ENCODE measurements at places on chromosomes 5 and 9.

DNA sequence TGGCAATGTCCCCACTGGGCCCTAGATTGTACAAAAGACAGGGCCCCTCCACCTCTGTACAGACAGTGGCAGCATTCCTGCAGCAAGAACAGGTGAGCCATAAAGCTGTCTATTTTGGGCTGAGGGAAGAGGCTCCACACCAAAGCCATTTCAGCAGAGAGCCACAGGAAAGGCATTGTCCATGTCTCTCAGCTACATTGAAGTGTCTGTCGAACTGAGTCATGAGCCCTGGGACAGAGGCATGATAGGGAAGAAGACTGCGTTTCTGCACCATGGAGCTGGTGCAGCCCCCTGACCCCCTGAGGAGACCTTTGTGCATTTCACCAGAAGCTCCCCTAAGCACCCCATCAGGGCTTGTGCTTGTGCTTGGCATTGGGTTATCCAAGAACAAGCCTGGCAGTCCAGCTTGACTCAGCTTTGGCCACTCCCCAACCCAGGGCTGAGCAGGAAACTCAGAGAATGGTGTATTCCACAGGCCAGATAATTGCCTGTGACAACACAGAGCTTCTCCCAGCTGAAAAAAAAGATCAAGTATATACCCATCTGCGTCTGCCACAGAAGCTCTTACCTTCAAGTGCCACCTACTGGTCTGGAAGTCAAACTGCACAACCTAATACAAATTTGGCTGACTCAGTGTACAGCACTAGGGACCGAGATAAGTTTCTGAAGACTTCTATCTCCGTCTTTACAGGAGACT, 5.9 kb upstream of the FRMD3 start:
- DNase-seq: no peak

DNA sequence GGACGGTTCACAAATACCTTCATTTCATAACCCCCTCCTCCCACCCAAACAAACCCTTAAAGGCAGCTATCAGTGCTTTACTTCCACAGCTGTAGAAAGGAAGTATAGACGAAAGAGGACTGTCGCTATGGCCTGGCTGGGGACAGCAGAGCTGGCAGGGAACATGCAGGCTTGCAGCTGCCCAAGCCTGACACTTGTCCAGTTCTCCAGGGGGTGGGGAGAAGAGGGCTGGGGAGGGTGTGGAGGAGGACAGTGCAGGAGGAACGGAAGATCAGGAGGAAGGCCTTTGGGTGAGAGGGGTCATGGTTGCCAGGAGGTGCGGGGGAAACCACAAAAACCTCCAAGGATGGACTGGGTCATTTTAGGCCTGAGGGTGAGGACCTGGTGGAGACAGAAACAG, 25.9 kb downstream of the ARPC5L start:
- no peak for DNase-seq

DNA sequence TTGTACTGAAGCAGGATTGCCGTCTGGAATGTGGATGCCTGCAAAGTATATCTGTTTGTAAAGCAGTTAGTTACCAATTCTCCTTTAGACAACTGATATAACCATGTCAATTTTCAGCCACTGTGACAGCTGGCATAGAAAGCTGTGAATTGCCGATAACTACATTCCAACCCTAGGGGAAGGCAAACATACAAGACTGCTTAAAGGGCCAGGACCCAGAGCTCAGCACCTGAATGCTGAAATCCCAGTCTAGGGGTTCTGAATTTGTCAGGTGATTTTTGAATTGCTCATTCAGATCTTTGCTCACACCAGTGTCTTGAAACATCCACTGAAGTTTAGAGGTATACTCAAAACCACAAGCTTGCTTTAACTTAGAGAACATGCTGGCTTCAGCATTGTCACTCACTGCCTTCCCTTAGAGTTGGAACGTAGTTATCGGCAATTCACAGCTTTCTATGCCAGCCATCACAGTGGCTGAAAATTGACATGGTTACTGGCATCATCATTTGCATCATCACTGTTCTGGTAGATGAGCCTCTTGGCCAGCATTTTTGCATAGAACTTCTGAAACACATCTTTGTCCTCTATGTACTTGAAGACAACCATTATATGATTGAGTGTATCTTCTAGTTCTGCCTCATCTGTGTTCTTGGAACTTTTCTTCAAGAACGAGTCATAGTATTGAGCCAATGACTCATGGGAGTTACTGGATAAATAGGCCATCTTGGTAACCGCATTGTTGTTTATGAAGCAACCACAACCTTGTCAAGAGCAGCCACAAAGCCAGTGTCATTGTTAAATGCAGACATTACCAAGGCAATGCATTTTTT, 82.1 kb downstream of the CCDC192 start:
- no peak for DNase-seq

DNA sequence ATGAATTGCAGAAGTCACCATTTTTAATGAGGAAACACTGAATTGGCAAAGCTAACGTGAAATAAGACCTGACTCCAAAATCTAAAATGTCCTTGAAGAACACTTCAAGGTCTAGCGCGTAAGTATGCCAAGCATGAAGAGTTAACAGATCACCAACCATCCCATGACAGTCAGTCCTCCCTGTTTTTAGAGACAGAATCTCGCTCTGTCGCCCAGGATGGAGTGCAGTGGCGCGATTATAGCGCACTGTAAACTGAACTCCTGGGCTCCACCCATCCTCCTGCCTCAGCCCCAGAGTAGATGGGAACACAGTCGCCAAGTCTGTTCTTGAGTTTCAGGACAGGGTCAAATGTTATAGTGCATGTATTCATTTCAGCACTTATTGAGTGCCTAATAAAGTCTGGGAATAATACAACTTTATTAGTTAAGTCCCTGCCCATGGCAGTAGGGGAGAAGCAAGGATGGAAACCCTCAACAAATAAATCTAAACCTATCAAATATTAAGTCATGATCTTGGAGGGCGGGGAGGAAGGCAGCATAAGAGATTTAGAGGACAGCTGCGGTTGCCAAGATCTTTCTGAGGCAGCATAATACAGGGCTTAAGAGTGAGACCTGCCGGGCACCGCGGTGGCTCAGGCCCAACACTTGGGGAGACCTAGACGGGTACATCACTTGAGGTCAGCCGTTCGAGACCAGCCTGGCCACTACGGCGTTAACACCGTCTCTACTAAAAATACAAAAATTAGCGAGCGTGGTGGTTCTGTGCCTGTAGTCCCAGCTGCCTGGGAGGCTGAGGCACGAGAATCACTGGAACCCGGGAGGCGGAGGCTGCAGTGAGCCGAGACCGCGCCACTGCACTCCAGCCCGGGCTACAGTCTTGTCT, 1.1 kb downstream of the ATPSCKMT start:
- no peak for DNase-seq

DNA sequence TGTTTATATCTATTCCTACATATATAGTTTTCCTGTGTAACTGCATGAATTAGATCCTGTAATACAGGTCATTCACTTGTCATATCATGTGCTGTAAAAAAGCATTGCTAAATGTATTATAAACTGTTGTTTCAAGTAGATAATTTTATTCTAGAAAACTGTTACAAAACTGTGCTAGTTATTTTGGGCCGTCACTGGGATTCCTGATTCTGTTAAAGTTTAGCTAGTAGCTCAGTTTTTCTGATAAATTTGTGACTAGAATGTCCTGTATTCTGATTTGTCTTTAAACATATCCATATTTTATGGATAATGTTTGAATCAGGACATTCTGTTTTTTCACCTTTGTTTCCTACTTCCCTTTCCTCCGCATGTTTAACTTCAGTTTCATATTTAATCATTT, 5.4 kb downstream of the SLF1 start:
- no peak for DNase-seq

- no peak for DNase-seq
Observed at GRCh38 chr5:144566747-144567420, 396.2 kb downstream of the KCTD16 start.

- no peak for DNase-seq
Observed at GRCh38 chr5:54221135-54221534, 89.2 kb downstream of the ARL15 start.

GRCh38 chr9:87880116-87880515, 2.6 kb upstream of the SPATA31E1 start:
- DNase-seq: no peak

DNA sequence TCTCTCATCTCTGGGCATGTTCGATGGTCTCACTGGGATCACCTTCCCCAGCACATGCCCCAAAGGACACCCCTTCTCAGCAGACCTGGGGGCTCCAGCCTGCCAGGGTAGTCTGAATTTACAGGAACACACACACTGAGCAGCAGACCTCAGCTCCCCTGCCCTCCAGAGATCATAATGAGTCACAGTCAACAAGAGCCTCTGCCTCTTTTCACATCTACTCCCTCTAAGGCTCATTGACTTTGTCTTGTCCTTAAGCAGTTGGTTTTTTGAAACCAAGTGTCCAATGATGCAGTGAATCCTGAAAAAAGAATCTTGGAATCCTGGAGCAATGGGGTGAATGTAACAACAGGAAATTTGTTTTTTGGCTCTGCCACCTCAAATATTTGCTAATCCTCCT, 20.8 kb downstream of the GABBR2 start:
- no peak for DNase-seq

DNA sequence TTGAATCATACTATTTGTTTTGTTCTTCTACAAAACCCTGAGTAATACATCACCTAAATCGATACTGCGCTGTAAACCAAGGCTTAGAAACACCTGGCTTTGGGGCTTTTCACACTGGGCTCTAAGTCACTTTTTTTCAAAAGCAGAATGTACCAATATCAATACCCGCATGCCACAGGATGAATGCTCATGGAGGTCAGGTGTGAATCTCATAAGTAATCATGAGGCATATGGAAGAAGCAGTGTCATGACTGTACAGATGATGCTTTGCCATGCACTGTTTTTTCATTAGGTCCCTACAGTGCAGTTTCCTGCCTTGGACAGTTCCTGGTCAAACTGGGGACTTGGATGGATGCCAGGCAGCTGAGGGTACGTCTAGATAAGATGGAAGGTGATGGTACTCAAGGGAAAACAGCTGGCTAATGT, 49.0 kb upstream of the ATG10 start:
- no peak for DNase-seq

GRCh38 chr5:91110686-91111085, 272.4 kb downstream of the ARRDC3 start:
- DNase-seq: no peak

- no peak for DNase-seq
Observed at GRCh38 chr5:99926463-99926862, 608.7 kb upstream of the FAM174A start.

DNA sequence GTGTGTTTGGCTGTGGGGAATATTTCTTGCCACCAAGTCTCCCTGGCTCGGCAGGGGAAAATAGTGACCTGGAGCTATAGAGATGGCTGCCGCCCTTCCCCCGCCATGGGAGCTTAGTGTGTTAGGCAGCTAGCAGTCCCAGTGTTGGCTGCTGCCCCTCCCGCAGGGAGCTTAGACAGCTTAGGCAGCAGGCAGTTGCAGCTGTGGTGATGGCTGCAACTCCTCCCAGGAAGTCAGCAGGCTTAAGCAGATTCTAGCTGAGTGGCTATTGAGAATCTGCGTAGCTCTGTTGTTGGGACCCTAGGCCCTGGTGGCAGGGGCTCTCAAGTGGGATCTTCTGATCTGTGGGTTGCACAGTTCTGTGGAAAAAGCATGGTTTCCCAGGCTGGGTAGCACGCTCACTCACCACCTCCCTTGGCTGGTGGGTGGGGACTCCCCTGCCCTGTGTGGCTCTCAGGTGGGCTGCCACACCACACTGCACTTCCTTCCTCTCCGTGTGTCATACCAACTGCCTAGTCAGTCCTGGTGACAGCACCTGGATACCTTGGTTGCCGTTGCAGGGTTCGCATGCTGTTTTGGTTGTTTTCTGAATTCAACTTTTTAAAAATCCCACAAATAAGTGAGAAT, 9.3 kb downstream of the OR1N2 start:
- peak; percentile 40 for DNase-seq

DNA sequence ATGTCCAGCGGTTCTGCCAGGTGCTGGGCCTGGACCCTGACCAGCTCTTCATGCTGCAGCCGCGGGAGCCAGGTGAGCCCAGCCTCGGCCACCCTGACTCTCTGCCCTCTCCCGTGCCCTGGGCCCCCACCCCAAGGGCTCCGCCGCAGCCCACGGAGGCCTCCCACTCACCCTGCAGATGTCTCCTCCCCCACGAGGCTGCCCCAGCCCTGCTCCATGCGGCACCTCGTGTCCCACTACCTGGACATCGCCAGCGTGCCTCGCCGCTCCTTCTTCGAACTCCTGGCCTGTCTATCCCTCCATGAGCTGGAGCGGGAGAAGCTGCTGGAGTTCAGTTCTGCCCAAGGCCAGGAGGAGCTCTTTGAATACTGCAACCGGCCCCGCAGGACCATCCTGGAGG, 7.4 kb downstream of the RNF208 start:
- DNase-seq: no peak

DNA sequence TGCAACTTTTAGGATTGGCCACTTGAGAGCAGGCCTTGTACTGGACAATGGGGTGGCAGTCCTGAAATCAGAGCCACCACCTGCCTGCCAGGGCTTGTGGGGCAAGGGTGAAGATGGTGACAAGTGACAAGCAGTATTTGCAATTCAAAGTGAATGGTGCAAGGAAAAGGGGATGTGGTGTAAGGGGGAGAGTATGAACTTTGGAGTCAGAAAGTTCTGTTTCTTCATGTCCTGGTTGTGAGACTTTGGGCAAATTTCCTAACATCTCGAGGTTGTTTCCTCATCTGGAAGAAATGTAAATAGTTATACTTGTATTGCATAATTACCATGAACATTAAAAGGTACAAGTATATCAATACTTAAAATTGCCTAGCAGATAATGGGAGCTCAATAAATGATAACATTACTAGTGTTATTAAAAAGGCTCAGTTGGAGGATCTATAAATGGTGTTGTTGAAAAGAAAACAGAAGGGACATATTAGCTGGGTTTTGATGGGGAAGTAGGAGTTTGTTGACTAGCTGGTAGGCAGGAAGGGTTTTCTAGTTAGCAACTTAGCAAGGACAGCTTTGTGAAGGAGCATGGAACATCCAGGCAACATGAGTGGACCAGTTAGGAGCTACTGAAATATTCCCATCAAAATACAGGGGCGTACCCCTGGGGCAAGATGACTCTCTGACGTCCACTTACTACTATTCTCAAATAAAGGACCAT, 21.3 kb upstream of the MEGF9 start:
- DNase-seq: no peak

- DNase-seq: no peak
Observed at GRCh38 chr5:90690307-90690706, 131.7 kb downstream of the ADGRV1 start.

DNA sequence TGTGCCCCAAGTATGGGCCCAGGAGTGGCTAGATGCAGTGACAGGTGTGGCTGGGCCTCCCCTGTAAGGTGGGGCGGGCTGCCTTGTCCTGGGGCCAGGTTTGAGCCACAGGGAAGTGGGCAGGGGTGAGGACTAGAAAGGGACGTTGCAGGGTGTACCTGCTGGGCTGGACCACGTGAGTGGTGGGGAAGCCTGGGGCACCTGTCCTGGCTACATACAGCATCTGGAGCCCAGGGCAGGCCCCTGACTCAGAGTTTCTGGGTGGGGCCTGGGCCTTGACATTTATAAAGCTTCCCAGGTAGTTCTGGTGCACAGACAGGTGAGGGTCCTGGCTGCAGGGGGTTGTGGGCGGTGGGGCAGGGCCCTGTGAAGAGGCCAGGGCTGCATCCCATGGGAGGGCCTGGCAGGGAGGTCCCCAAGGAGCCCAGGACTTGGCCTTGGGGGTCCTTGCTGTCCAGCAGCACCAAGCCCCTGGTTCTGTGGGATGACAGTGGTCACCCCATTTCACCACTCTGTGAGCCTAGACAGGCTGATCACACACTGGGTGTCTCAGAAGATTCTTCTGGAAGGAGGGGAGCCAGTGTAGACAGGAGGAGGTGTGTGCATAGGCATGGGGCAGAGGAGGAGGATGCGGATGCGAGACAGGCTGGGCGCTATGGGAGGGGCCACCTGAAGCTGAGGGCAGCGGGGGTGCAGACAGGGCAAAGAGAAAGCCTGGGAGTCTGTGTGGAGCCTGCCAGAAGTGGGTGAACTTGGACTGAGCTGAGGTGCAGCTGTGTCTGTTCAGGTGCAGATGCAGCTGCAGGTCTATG, 94.0 kb downstream of the PHF2 start:
- peak; percentile 11 for DNase-seq

Data from activated CD8-positive, alpha-beta memory T cell treated with anti-CD3 and anti-CD28 coated beads, Interleukin-2, amount 50 U/mL, for 4 hours (primary cell).